ENCODE measurements at places on chromosomes 6 and 20.
A peak's percentile ranks its signal among the peaks of the same experiment; 100 is the strongest.

- no peak for DNase-seq
Observed at GRCh38 chr6:8436966-8437365, 1.6 kb upstream of the SLC35B3 start.

- DNase-seq, result no peak
Observed at GRCh38 chr6:138824482-138825144, 28.7 kb downstream of the ECT2L start.

GRCh38 chr6:143539734-143540133, 28.2 kb upstream of the FUCA2 start:
- DNase-seq, result no peak

- no peak for DNase-seq
Observed at GRCh38 chr6:2739335-2739734, 11.4 kb downstream of the MYLK4 start.

- DNase-seq, result no peak
Observed at GRCh38 chr6:21305893-21306332, 287.6 kb upstream of the SOX4 start.

- no peak for DNase-seq
Observed at GRCh38 chr6:35047265-35048011, 93.7 kb downstream of the TCP11 start.

GRCh38 chr6:50549026-50549425, 164.3 kb upstream of the TFAP2D start:
- DNase-seq, result no peak

- peak; percentile 47 for DNase-seq
Observed at GRCh38 chr6:13926378-13926777, 1.6 kb downstream of the RNF182 start.

DNA sequence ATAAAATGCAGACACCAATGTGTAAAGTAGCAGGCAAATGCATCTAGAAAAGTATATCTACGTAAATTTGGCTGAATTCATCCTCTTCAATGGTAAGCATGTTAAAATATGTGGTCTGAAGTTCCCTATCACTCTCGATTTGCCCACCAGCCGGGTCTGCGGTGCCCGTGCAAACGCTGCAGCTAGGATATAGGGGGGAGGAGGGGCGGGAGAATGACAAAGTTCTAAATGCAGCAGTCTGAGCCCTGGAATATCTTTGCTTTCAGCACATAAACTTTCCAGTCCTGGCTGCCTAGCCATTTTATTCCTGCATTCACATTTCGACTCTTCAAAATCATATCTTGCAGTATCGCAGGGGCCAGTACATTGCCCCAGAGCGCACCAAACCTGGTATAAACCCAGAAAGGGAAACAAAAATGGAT, 708 bp downstream of the NRN1 start:
- peak; percentile 20 for DNase-seq

DNA sequence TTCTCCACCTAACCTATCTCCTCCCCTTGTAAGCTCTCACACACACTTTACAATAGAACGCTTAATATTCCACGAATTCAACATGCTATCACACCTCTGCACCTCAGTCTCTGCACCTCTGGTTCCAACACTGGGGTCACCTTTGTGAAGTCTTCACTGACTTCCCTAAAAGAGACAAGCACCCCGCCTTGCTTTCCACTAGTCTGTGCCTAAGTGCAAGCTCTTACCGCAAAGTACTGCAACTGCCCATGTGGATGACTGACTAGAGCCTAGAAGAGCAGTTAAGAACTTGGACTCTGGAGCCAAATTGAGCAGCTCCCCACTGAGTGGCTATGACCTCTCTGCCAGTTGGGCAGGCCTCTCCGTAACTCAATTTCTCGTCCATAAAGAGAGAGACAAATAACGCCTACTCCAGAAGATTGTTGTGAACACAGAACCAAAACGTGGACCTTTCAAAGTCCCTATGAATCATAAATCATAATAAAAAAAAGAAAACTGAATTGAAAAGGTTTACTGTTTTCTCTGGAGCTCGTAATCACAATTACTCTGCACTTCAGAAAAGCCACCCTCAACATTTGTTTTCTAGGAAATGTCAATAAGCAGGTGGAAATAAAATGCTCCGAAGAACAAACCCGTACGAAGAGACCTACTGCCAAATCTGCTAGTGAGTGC, 1.2 kb downstream of the IFNGR1 start:
- DNase-seq, result peak; percentile 35

GRCh38 chr20:32415494-32415893, 57.4 kb downstream of the ASXL1 start:
- DNase-seq, result no peak

- no peak for DNase-seq
Observed at GRCh38 chr6:69816569-69816968, 19.8 kb upstream of the LMBRD1 start.

DNA sequence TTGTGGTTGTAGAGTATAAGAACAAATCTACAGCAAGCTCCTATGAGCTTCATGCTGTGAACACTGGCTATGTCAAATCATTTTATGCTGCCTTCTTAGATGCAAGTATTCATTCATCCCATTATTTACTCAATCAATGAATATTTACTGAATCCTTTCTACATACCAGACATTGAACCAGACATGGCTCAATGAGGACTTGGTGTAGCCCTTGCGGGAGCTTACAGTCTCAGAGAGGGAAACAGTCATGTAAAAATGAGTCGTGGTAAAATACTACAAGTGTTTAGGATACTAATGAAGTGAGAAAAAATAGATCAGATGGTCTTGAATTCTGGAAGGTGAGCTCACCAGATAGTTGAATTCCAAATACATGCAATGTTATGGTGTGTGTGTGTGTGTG, 44.8 kb upstream of the ENPP1 start:
- no peak for DNase-seq

DNA sequence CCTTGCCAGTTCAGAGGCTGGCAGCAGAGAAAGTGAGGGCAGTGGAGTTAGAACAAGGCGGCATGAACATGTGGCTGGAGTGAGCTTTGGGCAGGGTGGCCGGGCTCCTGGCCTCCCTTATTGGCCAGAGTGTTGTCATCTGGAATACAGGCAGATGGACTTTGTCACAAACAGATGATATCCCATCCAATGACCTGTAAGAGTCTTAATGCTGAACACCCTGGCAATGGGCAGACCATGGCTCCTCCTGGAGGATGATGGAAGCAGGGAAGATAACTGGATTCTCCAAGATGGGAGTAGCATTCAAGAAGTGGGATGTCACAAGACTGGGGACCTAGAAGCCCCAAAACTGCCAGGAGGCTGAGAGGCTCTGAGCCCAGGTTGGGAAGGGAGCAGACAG, 242.1 kb downstream of the MAFB start:
- no peak for DNase-seq

DNA sequence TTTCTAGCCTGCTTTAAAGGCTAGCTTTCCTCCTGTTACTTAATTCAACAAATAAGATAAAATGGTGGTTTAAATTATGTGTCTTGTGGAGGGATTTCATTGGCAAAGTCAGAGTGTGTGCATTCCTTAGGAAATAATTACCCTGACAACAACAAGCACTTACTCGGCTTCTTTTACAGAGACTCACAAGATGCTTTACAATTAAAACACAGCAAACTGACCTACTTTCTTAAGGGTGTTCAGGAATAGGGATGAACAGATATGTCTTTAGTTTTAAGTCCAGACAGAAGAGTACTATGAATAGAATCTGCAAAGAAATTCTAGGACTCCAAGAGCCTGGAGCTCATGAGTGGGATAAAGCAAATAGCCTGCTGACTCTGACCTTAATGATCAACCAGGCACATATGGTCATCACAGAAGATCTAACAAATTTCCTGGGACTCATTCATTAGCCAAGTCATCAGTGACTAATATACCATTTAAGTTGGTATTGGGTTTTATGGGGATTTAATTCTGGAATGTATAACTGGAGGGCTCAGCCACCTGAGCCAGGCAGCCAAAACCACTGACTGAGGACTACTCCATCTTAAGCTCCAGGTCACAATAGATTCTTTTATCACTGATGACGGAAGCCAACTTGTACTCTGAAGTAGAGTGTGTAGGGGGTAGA, 161.8 kb upstream of the RIMS1 start:
- peak; percentile 54 for DNase-seq

GRCh38 chr6:81456416-81456815, 296.1 kb downstream of the TENT5A start:
- no peak for DNase-seq

DNA sequence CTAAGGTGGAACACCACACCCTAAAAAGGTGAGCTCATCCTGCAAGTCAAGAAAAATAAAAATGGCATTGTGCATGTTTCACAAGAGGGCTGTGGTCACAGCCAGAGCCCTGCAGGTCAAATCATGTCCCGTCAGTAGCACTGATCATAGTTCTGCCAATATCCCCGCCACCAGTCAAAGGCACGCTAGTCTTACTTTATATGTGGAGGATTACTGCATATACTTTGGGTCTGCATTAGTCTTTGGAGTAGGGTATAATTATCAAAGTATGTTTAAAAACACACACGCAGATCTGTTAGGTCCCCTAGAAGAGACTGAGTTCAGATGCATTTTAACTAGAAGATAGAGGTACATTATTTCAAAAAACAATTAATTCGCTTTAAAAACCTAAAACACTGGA, 1.8 kb downstream of the PERP start:
- peak; percentile 42 for DNase-seq

- DNase-seq, result no peak
Observed at GRCh38 chr6:44397424-44398164, 10.1 kb downstream of the CDC5L start.

DNA sequence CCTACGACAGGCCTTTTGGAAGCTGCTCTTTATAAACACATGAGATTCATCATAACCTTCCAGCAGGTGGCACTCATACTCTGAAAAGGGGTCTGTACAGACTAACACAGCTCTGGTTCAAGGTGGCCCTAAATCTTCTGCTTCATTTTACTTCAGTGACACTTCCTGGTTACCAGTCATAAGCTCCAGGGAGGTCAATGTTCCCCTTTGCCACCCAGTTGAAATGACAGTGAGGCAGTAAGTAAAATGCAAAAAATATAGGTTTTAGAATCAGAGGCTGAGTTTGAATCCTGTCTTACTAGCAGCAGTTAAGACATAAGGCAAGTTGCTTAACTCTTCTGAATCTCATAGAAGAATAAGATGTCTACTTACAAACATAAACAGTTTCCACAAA, 132.8 kb downstream of the CDK19 start:
- peak; percentile 90 for DNase-seq

GRCh38 chr6:167078745-167079144, 44.2 kb upstream of the CCR6 start:
- no peak for DNase-seq

- DNase-seq, result no peak
Observed at GRCh38 chr20:58895448-58896180, 43.1 kb downstream of the GNAS start.

DNA sequence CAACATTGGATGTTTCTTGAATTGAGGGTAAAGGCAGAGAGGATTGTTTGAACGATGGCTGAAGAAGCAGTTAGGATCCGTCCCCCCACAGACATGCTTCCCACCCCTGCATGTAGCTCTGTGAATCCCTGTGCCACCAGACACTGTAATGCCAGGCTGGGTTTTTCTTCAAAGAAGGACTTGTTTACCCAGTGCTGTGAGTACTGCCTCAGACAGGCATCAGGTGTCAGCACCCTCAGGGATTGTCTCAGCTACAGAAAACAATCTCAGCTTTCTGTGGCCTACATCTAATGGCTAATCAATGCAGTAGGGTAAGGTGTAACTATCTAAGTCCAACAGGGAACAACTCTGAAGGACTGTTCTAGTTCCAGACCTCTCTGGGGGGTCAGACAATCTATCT, 853.0 kb upstream of the EPHA7 start:
- no peak for DNase-seq

GRCh38 chr6:15023448-15023847, 222.4 kb upstream of the JARID2 start:
- no peak for DNase-seq

DNA sequence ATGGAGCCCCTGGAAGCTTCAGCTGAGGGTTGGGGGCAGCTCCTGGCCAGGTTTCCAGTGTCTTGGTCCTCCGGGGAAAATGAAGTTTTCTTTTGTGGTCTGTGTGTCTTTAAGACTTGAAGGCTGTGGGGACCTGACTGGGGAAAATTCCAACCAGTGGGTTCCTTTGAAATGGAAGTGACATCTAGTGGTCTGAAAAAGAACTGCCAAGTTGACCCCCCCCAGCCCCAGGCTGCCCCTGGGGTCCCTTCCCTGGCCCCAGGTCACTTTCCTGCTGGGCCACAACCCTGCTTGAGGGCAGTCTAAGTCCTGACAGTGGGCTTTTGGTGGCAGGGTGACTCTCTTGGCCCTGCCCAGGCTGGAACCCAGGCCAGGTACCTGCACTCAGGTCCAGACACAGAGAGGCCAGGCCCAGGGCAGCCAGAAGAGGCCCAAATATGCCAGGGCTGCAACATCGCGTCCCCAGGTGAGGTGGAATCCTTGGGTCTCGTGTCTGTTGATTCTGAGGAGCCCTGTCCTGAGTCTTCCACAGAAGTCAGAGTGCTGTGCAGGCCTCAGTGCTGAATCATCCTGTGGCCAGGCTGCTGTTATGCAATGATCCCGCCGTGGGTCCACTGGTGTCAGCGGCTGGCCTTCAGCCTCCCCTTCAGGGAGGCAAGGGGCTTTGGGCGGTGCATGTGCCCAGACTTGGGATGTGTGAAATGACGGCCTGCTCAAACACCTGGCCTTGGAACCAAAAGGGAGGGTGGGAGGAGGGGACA, 68.4 kb downstream of the VEGFA start:
- peak; percentile 34 for DNase-seq

DNA sequence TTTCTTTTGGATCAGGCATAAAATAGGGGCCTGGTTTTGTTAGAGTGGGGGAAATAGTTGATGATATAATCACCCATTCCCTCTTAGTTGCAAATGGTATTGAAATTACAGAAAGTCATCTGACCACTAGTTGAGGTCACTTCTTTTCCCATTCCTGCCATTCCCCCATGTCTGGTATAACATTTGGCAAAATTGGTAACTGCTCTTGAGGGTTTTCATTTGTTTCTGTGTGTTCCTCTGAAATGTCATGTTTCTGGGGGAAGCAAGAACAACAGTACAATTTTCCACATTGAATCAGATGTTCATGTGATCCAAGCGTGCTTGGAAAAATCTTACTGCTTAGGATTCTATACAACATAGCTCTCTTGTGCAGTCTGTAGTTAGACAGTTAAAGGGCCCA, 7.3 kb downstream of the AIG1 start:
- DNase-seq, result no peak

GRCh38 chr6:75775219-75775618, 26.2 kb downstream of the MYO6 start:
- DNase-seq, result peak; percentile 23
